ENCODE measurements at places on chromosomes 1 and 21.

GRCh38 chr1:243716906-243717305 lies 133.1 kb downstream of the AKT3 start:
- no peak for DNase-seq

GRCh38 chr1:3482378-3482849 lies 27.9 kb downstream of the ARHGEF16 start:
- DNase-seq: peak; percentile 60

DNA sequence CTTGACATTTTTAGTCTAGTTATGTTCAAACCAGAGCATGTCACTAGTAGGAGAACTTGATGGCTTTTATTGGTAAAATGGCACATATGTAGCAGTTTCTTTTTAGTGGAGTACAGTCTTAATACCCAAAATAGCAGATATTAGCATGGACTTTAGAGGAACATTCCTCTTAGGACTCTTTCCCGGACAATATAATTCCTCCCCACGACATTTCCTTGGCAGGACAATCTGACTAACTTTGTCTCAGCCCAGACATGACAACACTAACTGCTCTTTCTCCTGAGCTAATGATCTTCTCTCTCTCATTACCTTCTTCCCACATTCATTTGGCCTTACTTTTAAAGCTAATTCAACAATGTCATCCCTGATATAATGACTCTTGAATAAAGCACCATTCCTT lies 62.5 kb downstream of the ADAMTS1 start:
- DNase-seq: no peak

- DNase-seq: no peak
Observed at GRCh38 chr21:46437096-46437498, 21.6 kb upstream of the DIP2A start.

Data from T47D (cell line).